Mucosa of descending colon (tissue), 3 donors: ENCODE measurements at places on chromosomes 12 and 14.

- no peak for DNase-seq
These were observed 3.5 kb upstream of the ACACB start for GRCh38 chr12:109112720-109113465.

DNA sequence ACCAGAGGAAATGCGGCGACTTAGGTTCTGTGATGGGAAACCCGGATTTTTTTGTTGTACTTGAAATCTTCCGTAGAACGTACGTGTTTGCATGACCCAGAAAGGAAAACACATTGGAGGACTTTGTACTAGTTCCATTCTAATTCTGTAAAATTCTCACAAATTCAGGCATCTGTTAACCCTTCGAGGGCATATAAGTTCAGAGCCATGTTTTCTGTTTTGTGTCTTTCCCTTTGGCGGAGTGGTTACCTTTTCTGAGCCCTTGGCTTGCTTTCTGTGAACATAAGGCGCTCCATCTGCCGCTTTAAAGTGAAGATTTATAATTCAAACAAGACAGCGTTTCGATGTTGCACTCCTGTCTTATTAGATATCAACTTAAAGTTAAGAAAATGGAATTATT lies 34.2 kb downstream of the BICD1 start:
- no peak for DNase-seq

DNA sequence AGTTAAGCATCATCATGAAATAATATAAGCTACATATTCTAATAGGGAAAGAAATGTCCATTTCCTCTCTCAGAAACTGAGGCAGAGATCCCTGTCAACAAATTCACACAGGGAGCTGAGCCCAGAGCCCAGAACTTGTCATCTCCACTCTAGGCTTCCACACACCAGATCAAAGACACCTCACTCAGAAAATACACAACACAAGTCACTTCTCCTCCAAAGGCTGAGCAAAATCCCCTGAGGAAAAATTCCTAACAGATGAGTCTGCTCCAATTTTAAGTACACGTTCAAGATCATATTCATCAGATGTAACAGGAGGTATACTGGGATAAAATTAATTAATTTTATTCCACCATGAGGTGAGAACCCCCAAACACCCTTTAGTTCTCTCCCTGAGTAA lies 227.3 kb downstream of the DPF3 start:
- DNase-seq: no peak

DNA sequence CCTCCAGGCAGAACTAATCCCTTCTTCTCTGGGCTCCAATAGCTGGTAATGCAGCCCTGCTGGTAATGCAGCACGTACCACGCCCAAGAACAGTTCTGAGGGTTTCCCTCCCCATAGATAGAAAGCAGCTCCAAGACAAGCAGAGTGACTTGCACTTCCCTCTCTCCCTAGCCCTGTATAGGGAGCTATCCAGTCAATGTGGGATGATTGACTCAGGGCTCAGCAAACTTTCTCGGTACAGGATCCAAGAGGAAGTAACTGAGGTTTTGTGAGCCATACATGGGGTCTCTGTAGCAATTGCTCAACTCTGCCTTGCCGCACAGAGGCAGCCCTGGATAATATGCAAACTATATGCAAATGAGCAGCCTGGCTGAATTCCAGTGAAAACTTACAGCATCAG lies 15.5 kb upstream of the FKBP4 start:
- no peak for DNase-seq

- no peak for DNase-seq
These were observed 13.2 kb downstream of the RAB35 start for GRCh38 chr12:120103371-120103770.

- no peak for DNase-seq
These were observed 628 bp downstream of the MEG3 start for GRCh38 chr14:100826391-100827100.

GRCh38 chr14:52463375-52463774 lies 88.9 kb downstream of the TXNDC16 start:
- DNase-seq: no peak

- DNase-seq: no peak
These were observed 388.8 kb downstream of the PDZRN4 start for GRCh38 chr12:41576925-41577324.

DNA sequence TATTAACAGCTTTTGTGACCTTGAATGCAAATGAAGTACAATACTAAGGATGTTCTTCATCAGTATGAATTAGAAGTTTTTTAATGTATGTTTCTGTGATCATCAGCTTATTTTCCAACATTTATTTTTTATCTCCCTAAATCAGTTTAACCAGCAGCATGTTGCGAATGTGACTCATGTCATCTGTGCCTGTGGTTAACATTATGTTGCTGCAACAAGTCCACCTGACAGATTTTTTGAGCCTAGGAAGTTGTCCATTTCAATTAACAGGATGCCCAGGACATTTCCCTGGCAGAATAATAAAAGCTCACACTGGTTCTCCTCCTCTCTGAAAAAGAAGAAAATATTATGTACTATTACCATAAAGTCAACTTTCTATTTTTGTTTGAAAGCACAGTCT lies 155.5 kb downstream of the SYT1 start:
- DNase-seq: no peak

GRCh38 chr12:54444206-54444605 lies 25.1 kb upstream of the ITGA5 start:
- DNase-seq: no peak

DNA sequence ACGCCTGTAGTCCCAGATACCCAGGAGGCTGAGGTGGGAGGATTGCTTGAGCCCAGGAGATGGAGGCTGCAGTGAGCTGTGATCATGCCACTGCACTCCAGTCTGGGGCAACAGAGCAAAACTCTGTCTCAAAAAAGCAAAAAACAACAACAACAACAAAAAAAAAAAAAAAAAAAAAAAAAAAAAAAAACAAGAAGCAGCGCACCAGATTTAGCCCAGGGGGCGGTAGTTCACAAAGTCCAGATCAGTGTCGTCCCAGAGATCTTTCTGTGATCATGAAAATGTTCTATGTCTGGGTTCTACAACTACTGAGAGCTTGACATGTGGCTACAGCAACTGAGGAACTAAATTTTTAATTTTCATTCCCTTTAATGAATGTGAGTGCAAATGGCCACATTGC lies 27.4 kb downstream of the OAS2 start:
- DNase-seq: no peak

DNA sequence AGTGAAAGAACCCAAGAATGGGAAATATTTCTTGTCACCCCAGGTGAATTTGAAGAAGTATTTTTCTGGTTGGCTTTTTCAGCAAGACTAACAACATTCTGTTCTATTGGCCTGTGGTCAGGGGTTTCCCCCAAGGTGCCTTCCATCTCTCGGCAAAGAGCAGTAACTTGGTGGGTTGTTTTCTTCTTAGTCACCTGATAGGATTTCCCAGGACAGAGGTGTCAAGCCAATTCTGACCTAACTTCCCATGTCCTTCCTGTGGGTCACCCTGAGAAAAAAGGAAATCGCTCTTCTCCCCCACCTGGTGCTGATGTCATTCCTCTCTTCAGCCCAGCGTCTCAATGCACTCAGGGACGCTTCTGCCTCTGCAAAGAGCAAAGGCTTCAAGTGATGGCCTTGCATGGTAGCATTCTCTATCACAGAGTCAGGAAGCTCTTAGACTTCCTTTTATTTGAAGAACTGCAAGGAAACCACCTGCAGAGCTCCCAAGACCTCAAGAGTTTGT lies 16.1 kb upstream of the IFNG start:
- DNase-seq: no peak

DNA sequence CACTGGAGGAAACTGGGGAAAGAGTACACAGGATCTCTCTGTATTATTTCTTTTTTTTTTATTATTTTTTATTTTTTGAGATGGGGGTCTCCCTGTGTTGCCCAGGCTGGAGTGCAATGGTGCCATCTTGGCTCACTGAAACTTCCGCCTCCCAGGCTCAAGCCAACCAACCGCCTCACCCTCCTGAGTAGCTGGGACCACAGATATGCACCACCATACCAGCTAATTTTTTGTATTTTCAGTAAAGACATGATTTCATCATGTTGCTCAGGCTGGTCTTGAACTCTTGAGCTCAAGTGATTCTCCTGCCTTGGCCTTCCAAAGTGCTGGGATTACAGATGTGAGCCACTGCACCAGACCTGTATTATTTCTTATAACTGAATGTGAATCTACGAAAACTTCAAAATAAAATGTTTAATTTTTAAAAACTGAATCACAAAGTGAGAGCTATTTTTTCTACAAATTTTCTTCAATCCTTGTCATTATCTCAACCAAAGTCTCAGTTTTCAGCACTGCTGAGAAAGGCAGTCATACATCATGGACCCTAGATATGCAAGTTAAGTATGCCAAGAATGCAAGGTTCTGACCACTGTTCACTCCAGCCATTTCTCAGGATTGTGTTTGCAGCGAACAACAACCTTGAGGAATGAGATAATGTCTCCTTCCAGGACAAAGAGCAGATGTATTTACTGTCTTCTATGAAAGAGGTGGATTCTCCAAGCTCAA lies 2.4 kb downstream of the EAPP start:
- peak; percentile 2 for DNase-seq

DNA sequence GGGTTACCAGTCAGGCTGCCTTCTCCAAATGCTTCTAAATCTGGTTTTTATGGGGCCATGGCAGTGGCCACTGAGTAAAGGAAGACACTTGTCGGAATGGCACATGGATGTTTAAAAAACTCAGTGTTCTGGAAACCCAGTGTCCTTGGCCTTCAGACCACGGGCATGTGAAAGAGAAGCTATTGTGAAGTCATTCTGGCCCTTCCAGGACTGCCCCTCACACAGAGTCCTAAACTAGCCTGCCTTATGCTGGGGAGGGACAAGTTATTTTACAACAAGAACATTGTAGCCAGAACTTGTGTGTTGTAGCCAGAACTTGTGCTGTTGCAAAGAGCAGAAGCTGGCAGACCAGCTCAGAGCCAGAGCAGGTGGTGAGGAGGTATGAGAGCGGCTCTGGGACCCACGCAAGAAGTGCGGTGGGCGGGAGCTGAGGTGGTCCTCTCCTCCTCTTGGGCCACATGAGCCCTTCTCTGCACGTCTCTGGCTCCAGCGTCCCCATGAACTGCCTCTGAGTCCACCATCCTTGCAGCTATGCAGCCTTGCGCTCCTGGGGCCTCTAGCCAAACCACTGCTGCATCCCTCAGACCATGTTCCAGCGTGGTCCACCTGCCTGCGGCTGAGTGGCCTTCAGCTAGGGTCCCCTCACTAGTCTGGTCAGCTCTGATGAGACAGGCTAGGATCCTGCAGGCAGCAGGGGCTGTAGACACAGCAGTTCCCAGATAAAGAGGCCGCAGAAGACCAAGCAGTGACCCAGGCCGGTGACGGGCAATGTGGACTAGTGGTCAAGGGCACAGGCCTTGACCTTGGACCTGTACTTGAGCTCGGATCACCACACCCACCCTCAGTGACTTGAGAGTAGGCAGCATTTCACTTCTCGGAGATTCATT lies 32.5 kb downstream of the MMAB start:
- no peak for DNase-seq

DNA sequence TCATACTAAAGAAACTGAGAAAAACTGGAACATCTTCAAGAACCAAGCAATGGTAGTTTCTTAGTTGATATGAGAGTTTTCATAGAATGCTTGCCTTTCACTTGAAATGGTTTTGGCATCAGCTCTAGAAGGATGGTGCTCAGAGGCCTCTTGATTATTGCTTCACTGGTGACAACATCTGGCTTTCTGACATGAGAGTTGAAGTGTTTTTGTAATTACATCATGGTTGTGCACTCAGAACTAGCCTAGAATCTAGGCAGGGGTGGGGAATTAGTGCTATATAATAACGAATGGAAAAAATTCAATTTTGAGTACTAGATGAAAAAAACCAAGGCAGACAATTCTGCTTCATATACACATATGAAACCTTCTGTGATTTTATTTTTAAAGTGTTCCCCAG lies 172.8 kb upstream of the LMNTD1 start:
- no peak for DNase-seq

DNA sequence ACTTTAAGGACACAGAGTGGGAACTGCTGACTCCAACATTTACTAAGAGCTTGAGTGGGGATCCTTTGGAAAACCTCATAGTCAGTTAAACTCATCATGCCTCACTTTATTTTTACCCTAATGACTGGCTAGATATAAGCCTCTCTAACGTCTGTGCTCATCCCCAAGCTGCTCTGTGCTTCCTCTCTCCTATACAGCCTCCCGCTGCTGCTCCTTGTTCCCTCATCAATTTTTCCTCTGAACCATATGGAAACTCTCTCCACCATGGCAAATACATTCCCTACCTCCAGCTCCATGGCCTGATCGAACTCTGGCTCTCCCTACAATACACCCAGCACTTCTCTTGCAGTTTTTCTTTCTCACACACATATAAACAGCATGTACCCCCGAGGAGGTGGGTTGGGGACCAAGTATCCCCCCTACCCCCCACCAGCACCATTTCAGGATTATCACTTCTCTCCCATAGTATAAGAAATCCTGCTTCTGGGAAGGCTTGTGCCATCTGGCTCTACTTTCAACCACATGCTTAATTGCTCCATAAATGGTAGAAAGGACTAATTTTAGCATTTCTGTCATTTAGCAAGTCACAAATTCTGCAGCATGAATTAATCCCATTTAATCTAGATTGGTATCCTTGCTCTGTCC lies 39.2 kb upstream of the DYRK2 start:
- no peak for DNase-seq

GRCh38 chr14:94451091-94451771 lies 1.4 kb downstream of the SERPINA11 start:
- no peak for DNase-seq

GRCh38 chr12:52651726-52652261 lies at the start of gene KRT2:
Gene KRT2, minus strand, starts transcription at chr12:52652211. Its CDS starts 69 bp downstream, at chr12:52652142.
- no peak for DNase-seq

- no peak for DNase-seq
These were observed 58.3 kb downstream of the PRIMA1 start for GRCh38 chr14:93729993-93730392.

DNA sequence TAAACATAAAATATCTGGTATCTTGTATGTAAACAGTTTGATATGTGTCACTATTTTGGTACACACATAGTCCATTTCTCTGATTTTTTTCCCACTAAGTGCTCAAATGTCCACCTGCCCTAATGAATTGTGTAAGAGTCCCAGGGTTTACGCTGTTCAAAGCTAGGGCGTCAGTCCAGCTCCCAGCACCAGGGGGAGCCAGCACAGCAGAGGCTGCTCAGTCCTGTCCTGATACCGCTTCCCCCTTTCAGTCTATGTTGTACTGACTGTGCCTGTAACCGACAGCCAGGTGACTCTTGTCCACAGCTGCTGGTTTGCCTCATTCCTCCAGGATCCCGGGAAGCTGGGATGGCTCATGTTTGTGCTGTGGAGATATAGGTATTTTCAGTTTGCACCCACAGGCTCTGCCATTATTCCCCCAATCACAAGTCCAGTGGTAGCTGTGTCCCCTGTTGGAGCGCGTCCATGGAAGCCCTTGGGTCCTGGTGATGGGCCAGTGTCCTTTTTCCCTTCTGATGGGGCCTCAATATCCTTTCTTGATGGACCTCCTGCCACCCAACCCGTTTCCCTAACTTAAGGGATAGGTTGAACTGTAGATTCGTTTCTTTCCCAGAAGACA lies 242.0 kb downstream of the NEDD1 start:
- peak; percentile 57 for DNase-seq

GRCh38 chr14:73662487-73662943 lies 17.7 kb downstream of the DNAL1 start:
- DNase-seq: no peak

GRCh38 chr12:89350260-89350629 lies 2.1 kb downstream of the DUSP6 start:
- no peak for DNase-seq

DNA sequence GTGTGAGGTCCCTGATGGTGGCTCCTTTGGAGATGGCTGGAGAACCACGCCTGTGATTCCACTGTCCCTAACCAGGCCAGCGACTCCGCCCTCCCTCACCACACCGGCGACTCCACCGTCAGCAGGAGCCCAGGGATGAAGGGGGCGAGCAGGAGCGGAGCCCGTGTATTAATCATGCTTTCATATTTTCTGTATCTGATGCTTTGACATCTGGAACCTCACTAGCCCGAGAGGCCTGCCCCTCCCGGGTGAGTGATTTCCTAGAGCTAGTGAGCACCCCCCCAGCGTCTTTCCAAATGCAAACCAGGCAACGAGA lies 69.9 kb downstream of the NOC4L start:
- DNase-seq: no peak
